ENCODE measurements at places on chromosomes 11 and 22.

DNA sequence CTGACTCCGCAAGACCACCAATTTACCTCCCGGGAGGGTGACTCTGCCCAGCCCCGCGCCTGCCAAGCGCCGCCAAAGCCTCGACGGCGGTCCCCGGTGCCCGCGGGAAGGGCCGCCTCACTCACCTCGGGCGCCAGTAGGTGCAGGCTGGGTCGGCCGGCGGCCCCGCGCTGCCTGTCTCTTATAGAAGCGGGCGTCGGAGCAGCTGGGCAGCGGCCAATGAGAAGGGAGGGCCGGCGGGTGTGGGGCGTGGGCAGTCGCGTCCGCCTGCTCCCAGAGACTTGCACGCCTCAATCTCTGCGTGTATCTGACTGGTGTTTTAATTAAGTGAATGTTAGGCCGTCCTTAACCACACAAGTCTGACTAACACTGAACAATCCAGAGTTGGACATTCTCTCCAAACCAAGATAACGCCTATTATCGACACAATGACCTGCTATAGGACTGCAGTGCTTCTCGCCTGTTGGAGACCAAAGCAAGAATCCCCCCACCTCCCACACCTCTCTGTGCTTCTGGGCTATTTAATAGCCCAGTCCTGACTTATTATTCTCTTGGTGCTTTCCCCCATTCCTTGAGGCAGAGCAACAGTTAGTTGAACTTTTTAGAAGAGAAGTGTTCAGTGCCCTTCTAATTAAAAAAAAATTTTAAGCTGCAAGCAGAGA, at the start of gene TPH1:
TPH1 (minus strand) TSS at position 154 of the 662 bp plus-strand sequence. CDS start 5,507 bp downstream, outside the sequence.
- DNase-seq = no peak

DNA sequence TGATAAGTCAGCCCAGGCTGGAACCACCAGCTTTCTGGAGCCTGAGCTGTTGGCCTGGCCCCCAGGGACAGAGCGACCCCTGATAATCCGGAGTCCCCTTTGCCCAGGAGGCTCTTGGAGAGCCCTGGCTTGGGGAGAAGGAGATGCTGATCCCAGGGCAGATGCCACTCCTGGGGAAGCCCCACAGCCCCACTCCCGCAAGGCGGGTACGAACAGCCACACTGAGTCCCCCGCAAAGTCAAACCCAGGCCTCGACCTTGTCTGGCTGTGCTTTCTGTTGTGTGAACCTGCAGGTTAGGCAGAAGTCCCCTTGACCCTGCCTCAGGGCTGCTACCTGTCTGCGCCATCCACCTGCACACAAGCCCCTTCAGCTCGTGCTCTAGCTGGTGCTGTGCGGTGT, 108.0 kb downstream of the KCNQ1OT1 start:
- DNase-seq = no peak

- DNase-seq = no peak
Observed at GRCh38 chr22:36324414-36324813, 63.4 kb downstream of the MYH9 start.

DNA sequence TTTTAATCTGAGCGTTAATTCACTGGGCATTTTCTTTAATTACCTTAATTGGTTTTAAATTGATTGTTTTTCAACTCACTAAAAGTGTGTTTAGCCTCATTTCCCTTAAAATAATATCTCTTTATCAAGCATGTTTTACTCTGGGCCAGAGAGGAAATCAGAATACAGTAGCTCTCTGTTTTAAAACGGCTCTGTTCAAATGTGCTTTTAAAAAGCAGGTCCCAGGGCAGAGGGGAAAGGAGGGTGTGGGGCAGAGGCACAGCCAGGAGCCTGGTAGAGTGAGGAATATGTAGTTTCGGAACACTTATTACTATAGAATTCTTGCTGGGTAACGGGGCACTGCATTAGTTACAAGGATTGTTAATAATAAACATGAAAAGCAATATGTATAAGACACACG, 47.6 kb downstream of the FBXO7 start:
- no peak for DNase-seq

- DNase-seq = no peak
Observed at GRCh38 chr11:40246983-40247382, 1212.5 kb downstream of the LRRC4C start.

- DNase-seq = no peak
Observed at GRCh38 chr22:44731357-44731970, 20.9 kb upstream of the ARHGAP8 start.

- DNase-seq = no peak
Observed at GRCh38 chr11:86117001-86117711, 48.3 kb upstream of the PICALM start.

DNA sequence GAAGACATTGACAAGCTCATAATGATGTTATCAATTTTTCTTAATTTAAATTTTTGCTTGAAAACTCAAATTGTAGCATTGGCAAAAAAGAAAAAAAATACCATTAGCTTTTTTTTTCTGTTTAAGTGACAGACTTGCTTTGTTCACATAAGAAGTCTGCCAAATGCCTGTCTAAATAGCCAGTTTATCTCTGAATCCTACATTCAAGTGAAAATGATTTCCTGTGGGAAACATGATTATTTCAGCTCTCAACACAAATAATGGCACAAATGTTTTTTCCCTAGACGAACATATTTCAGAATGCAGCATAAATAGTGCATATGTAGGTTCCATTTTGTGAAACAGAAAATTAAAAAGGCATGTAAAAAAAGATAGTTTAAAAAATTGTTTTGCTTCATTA, 23.5 kb downstream of the TYR start:
- DNase-seq = no peak

DNA sequence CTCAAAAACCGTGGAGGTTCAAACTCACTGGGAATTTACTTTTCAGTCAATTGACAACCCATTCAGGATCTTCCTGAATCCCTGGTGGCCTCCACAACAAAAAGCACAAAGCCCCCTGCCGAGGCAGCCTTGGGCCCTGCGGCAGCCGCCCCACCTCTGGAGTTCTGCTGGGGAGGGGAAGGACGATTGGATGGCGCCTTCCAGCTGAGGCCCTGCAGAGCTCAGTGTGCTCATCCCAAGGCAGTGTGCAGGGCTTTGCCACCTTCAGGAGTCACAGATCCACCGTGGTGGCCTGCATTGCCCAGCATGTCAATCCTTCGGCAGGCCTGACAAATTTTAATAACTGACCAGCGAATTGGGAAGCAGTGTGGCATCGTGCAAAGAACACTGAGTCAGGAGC, 7.4 kb downstream of the ZFTA start:
- no peak for DNase-seq

DNA sequence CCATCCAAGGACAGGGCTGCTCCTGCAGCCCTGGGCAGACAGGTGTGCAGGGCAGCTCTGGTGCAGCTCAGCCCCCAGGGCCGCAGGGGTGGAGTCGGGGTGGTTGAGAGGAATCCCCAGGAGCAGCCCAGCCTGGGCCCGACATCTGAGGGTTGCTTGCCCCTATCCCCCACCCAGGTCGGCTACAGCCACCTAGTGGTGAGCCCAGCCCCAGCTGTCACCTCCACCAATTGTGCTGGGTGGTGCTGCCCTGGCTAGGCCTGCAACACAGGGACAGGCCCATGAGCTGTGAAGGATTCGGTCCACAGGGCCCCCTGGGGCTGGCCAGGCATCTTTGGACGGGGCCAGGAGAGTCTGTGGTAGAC, 29.6 kb downstream of the RTN4R start:
- DNase-seq = no peak
